ENCODE measurements at places on chromosomes 2 and 18.

DNA sequence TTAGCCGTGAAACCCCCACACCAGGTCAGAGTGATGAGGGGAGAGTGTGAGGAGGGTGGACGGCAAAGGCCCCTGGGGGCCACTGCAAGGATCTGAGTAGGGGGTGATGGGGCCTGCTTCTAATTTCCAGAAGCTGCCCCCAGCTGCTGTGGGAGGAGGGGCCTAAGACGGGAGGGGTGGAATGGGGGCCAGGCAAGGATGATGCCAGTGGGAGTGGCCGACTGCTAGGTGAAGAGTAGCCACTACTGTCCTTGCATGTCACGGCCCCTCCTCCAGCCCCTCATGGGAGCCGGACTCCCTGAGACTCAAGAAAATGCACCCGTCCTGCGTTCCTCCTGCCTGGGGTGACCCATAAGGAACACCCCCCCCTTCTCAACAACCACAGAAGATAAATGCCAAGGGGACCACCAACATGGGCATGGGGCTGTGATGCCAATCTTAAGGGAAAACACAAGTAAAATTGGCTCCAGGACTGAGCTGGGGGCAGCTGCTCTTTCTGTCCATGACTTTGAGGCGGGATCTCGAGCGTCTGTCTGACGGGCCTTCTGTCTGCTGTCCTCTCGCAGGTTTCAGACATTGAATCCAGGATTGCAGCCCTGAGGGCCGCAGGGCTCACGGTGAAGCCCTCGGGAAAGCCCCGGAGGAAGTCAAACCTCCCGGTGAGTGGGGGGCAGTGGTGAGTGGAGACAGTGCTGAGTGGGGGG is 24.2 kb upstream of the PRLH start:
- no peak for DNase-seq

- peak; percentile 43 for DNase-seq
Measured at GRCh38 chr2:108965540-108966289, 23.3 kb downstream of the EDAR start.

- DNase-seq, result peak; percentile 18
Measured at GRCh38 chr18:9475643-9476591, 604 bp downstream of the RALBP1 start.

- no peak for DNase-seq
Measured at GRCh38 chr2:169507698-169508097, 1.8 kb upstream of the KLHL41 start.

- no peak for DNase-seq
Measured at GRCh38 chr2:25835906-25836305, 42.4 kb downstream of the ASXL2 start.

GRCh38 chr18:36200354-36200771 is 13.1 kb downstream of the MOCOS start:
- DNase-seq, result no peak

Measured in activated CD4-positive, alpha-beta memory T cell treated with anti-CD3 and anti-CD28 coated beads for 36 hours (primary cell).